ENCODE measurements at places on chromosomes 16 and 17. TPM values are rescaled to one million over a fixed set of nuclear protein-coding genes. Genes with fewer than 3 reads are reported as not detected.

The CBX4 gene
- total RNA-seq, result 13.0 TPM

The HIC1 gene
- 63.8 TPM for total RNA-seq

The MYO19 gene
- 48.1 TPM for total RNA-seq

The NUBP1 gene
- 22.2 TPM for total RNA-seq

The APPBP2 gene
- total RNA-seq, result 22.0 TPM

The ST6GALNAC2 gene
- total RNA-seq, result 4.2 TPM

The SLC47A1 gene
- total RNA-seq, result 6.0 TPM

The LDHD gene
- 10.2 TPM for total RNA-seq

The PLXDC1 gene
- total RNA-seq, result 11.0 TPM

The MC1R gene
- 5.5 TPM for total RNA-seq

The CD300LB gene
- 1.0 TPM for total RNA-seq

The FAHD1 gene
- 33.4 TPM for total RNA-seq

The SPHK1 gene
- total RNA-seq, result 15.5 TPM

The CNGB1 gene
- total RNA-seq, result not detected

The RRAD gene
- total RNA-seq, result 13.6 TPM

The FXR2 gene
- total RNA-seq, result 30.3 TPM

The NTN3 gene
- total RNA-seq, result 0.44 TPM

The ATP1B2 gene
- total RNA-seq, result 0.28 TPM

The CPHXL2 gene
- total RNA-seq, result not detected

The KRT23 gene
- total RNA-seq, result not detected

The PIP4K2B gene
- total RNA-seq, result 39.3 TPM

The NBR1 gene
- total RNA-seq, result 74.3 TPM
